ENCODE measurements at places on chromosomes 12 and 14. TPM values are rescaled to one million over a fixed set of nuclear protein-coding genes. Genes with fewer than 3 reads are reported as not detected.

- DNase-seq, result no peak
Measured at GRCh38 chr14:68587931-68588330, 204.9 kb downstream of the ZFP36L1 start.

CLEC1B gene
- not detected for total RNA-seq

- peak; percentile 84 for DNase-seq
Measured at GRCh38 chr12:6341417-6342139, at the start of gene TNFRSF1A. Gene TNFRSF1A, minus strand, starts transcription at chr12:6342076. Its CDS starts 262 bp downstream, at chr12:6341814.

TCTN2 gene
- total RNA-seq, result 13.5 TPM

SYNDIG1L gene
- not detected for total RNA-seq

- peak; percentile 26 for DNase-seq
Measured at GRCh38 chr12:42143452-42144157, 1.1 kb downstream of the GXYLT1 start.

CPM gene
- total RNA-seq, result 20.5 TPM

DNA sequence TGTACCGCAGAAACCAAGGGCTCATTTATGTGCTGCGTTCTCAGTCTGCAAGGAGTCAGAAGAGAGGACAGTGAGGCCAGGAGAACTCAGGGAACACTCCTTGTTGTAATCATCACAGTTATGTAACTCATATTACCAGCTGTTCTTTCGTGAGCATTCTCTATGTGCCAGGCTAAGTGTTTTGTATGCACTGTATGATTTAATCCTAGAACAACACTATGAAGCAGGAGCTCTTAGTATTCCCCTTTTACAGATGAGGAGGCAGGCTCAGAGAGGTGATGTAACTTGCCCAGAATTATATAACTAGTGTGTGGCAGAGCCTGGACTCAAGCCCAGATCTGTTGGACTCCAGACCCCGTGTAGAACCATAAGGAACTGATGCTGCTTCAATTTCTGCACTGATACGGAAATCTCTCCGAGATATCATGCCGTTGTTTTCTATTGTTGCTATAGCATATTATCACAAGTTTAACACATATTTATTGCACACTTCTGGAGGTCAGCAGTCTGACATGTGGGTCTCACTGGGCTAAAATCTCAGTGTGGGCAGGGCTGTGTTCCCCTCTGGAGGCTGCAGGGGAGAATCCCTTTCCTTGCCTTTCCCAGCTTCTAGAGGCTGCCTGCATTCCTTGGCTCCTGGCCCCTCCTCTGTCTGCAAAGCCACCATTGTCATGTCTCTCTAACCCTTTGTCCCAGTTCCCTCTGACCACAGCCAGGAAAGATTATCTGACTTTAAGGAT, 16.3 kb upstream of the CD9 start:
- peak; percentile 60 for DNase-seq

DNA sequence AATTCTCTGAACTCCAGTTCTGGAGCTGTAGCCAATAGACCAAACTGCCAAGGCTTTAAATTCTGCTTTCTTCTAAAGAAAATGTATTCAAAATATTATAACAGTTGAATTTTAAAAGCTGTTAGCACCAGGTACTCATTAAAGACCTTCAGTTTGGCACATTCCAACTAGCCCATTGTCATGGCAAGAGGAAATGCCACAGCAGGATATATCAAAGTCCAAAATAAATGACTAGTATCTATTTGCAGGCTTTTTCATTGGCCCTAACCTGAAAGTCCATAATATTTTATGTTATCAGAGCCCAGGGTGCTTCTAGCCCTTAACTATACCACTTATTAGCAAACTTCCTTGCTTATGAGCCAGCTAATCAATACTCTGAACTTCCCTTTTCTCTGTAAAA, 3.1 kb upstream of the RIC8B start:
- no peak for DNase-seq

DNA sequence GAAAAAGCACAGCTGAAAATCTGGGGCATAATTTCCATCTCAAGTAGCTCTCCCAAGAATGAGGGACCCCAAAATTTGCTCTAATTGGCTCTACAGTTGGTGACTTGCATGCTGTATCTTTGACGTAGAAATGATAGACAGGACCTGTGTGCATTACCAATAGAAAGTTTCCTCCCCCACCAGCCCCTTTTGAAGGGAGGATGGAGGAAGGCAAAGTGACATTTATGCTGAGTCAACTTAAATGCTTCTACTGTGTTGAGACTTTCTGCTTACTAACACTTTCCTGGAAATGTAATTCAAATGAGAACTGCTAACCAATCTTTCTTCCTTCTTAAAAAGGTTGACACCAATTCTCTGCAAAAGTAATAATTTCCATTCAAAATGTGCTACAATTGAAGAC, 31.9 kb downstream of the TSPAN8 start:
- no peak for DNase-seq

B4GALNT3 gene
- total RNA-seq, result 0.19 TPM

DGKA gene
- 71.4 TPM for total RNA-seq

GRCh38 chr14:65703521-65703920, 291.0 kb downstream of the FUT8 start:
- DNase-seq, result no peak

MBIP gene
- total RNA-seq, result 8.9 TPM

SRRM4 gene
- not detected for total RNA-seq

CLEC1A gene
- not detected for total RNA-seq

DNA sequence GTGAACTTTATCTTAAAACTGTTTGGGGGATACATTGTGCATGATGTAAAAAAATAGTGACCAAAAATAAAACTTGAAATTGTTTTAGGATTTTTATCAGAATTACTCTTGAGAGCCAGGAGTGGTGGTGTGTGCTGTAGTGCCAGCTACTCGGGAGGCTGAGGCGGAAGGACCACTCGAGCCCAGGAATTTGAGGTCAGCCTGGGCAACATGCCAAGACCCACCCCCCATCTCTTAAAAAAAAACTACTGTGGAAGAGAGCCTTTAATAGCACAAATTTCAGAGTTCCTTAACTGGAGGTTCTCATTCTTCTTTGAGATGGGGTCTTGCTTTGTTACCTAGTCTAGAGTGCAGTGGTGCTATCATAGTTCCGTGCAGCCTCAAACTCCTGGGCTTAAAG, 21.5 kb downstream of the CPSF2 start:
- DNase-seq, result no peak

- DNase-seq, result no peak
Measured at GRCh38 chr12:1330477-1330827, 263.9 kb downstream of the FBXL14 start.

- no peak for DNase-seq
Measured at GRCh38 chr12:56338308-56339157, at the start of gene IL23A. Gene IL23A, plus strand, starts transcription at chr12:56338884. Its CDS starts 161 bp downstream, at chr12:56339045.

- no peak for DNase-seq
Measured at GRCh38 chr14:100566119-100566518, 21.1 kb downstream of the BEGAIN start.

SOAT2 gene
- total RNA-seq, result not detected

DNA sequence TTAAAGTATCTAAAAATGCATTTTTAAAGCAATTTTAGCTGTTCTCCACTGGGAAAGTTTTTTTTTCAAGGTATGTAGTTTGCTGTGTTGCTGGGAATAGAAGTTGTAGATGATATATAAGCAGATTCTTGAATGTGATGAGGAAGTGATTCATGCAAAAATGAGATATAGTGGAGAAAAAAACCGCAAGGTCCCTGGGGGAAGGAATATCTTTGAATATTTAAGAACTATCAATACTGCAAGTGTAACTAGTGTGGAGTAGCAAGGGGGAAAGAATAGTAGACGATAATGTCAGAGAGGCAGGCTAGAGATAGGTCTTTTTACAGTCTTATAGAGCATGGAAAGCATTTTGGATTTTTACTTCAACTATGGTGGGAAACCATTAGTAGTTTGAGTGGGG, 42.5 kb downstream of the PTCSC3 start:
- DNase-seq, result no peak

DNA sequence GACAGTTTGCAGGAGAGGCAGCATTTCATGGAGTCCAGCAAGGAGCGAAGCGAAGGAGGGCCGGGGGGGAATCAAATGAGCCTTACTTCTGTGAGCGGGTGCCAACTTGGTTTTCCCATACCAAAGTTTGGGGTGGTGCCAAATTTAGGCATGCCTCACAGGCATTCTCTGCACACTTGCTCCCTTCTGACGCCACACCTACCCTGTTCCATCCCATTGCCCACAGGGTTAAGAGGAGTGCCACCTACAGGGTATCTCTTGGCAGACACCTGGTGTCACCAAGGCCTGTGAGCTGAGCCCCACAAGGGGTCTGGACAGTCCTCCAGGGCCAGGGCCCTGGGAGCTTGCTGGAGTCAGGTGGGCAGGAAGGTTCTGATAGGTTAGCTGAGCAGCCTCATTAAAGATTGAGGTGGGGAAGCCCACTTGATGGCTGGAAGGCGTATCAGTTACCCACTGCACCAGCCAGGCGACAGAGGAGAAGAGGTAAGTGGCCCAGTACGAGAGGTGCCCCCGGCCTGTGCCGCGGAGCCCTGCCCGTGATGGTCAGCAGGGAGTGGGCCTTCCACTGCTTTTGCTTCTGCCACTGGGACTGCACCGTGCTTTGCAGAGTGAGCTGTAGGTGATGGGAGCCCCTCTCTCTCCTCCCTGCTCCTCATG, 45.2 kb downstream of the DEGS2 start:
- DNase-seq, result no peak

DNA sequence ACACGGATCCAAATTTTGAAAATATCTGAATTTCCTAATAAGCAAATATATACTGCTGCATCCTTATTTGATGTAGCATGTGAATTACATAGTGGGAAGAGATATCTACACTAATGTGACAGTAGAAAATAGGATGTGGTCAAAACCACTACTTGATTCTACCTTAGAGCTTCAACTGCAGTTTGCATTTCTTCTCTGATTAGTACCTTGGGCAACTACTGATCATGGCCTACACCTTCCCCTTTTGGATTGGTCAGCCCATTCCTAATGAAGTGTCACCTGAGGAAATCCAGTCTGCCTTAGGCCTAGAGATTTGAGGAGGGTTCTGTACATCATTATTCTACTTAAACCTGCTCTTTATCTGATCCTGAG, 10.7 kb downstream of the LLPH start:
- DNase-seq, result no peak

CELA1 gene
- total RNA-seq, result not detected

ZBTB39 gene
- total RNA-seq, result 4.9 TPM

DNA sequence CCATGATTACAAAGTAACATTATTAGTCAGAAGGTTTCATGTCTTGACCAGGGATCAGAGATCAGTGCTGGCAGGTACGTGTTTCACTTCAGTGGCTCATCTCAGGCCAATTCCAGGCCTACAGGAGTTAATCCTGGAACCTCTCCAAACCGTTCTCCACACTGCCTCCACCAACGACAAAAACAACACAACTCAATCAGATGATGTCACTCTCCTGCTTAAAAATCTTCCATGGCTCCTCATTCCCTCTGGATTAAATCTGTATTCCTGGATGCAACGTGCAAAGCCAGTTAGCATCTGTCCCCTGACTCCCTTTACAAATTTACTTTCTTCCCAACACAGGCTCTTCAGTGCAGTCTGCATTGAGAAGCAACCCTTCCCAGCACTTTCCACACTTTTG, 34.3 kb upstream of the TXNRD1 start:
- no peak for DNase-seq

DNA sequence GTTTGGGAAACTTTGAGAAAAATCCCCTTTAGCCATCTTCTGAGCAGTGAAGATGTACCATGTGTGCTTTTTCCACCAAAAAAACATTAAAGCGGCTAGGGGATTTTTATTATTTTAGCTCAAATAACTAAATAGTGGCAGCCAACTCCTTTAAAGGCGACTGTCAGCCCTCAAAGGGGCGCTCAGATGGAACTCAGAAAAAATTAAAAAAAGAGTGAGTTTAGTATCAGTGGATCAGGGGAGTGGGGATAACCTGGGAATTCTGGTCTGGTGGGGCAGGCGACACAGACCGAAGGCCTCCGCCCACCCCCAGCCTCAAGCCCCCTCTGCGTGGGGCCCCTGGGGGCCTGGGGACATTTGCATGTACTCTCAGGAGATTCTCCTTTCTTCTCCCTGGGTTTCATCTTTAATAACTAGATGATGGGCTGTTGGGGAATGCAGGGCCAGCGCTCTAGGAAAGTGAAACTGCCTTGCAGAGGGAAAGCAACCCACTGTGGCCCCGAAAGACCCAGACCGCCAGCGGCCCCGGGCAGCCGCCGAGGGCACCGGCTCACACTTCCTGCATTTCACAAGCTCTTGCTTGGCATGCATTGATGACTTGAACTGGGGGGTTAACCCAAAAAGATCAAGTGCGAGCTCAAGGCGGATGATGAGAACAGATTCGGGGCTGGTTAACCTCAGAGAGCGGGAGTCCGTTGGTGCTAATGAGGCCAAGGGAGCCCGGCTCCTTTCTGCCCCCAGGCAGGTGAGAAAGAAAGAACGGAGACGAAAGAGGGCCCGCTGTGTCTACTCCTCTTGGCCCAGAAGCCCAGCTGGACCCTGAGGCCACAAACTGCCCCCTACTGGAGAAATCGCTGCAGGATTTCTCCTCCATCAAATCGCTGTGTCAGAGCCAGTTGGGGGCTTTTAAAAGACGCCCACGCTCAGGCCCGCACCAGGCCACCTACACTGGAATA, 7.3 kb upstream of the BATF start:
- peak; percentile 49 for DNase-seq

BCL11B gene
- not detected for total RNA-seq

- DNase-seq, result no peak
Measured at GRCh38 chr14:94058128-94058673, 22.8 kb downstream of the DDX24 start.

DNA sequence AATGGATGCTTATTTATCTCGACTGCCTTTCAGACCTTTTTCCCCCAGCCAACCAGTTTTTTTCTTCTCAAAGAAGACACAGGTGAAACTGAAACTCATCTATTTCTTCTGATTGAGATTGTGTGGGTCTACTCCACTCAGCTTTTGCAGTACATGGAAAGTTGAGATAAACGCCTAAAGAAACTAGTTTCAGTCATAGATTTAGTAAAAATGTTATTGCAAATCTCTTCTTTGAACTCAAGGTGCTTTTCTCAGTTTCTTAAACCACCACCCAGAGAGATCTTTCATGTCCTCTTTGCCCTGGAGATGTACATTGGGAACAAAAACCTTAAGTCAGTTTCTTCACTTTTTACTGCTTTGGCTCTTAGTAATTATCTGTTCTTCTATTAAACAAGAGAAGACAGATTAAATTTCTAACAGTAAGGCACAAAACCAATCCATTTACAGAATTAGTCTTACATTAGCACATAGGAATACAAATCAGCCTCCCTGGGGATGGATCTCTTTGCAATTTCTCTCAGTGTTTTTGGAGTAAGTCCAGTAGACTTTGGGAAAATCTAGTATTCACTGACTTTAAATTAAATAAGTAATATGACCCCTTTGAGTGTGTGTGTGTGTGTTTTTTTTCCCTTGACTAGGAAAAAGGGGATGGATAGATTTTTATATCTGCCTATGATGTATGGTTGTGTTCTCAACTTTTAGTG, 11.6 kb downstream of the FBXW8 start:
- peak; percentile 58 for DNase-seq

DNA sequence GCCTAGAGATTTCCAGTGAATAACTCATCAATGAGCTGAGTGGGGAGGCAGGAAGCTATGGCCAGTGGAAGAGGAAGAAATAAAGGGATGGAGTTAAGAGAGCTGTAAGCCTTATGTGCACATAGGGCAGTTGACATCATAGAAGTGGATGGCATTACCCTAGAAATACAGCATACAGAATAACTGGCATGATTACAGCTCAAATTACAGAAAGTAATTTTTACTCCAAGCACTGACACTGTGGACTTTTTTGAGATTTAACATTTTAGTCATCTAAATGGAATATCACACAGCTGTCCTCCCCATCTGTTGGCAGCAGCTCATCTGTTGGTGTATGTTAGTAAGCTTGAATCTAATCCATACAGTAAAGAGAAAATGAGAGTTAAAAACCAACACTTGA, 5.4 kb upstream of the IPO8 start:
- DNase-seq, result peak; percentile 80

INHBC gene
- total RNA-seq, result not detected

GRCh38 chr14:34175574-34175973, 224.7 kb upstream of the EGLN3 start:
- DNase-seq, result no peak

- peak; percentile 15 for DNase-seq
Measured at GRCh38 chr14:81625343-81625742, 91.7 kb upstream of the SEL1L start.

Data from LHCN-M2 (cell line).